NCI-H187 (cell line): ENCODE measurements at places on chromosomes 12 and 14.
A peak's percentile ranks its signal among the peaks of the same experiment; 100 is the strongest.

GRCh38 chr12:52005903-52006703 lies 643 bp upstream of the TAMALIN start:
- no peak for DNase-seq

DNA sequence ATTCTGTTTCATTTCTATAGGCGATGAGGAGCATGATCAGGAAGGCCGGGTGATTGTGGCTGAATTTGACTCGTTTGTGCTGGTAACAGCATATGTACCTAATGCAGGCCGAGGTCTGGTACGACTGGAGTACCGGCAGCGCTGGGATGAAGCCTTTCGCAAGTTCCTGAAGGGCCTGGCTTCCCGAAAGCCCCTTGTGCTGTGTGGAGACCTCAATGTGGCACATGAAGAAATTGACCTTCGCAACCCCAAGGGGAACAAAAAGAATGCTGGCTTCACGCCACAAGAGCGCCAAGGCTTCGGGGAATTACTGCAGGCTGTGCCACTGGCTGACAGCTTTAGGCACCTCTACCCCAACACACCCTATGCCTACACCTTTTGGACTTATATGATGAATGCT lies 1.9 kb downstream of the APEX1 start:
- no peak for DNase-seq

DNA sequence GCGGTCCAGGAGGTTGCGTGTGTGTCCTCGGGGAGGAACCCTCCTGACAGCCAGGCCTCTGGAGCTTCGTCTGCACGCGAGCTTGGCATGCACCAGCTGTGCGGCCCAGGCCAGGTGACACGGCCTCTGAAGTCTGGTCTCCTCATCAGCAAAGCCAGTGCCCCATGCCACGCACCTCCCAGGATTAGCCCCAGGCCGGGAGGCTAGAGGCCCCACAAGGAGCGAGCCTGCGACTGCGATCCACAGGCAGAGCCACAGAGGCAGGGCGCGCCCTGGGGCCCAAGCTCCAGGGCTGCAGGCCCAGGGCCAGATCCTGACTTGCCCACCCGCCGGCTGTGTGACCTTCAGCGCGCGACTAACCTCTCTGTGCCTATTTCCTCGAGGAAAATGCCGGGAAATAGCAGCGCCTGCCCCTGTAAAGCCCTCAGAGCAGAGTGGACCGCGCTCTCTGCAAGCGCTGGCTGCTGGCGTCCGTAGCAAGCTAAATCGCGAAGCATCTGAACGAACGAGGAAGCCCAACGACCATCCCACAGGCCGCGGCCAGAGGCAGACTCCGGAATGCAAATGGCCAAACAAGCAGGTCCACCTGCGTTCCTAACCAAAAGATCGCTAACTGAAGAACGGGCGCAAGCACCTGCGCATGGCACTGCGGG lies 492 bp upstream of the BTBD6 start:
- DNase-seq, result no peak

- DNase-seq, result peak; percentile 26
Measured at GRCh38 chr12:94644141-94644979, 6.0 kb downstream of the TMCC3 start.

GRCh38 chr12:107731366-107731765 lies 29.6 kb downstream of the PRDM4 start:
- DNase-seq, result no peak

GRCh38 chr12:98646294-98647090 lies 1.4 kb downstream of the APAF1 start:
- no peak for DNase-seq

DNA sequence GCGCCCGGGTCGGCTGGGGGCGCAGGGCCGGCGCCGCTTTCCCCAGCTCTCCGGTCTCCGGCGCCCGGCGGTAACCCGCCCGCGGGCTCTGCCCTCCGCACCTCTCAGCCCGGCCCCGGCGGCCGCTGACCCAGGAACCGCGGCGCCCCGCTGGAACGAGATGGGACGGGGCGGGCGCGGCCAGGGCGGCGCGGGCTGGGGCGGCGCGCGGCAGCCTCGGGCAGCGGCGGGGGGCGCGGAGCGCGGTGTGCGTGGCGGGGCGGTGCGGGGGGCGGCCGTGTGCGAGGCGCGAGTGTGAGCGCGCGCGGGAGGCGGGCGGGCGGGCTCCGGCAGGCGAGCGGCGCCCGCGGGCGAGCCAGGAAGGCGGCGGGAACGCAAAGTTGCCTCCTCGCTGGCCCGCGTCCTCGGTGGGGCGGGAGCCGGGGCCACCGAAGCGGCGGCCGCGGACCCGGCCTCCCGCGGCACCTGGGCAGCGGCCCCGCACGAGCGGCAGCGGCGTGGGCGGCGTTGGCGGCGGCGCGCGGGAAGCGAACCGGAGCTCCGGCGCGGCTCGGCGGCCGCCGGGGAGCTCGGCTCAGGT lies 671 bp upstream of the DIO3 start:
- no peak for DNase-seq

GRCh38 chr14:63510538-63510937 lies 32.6 kb downstream of the PPP2R5E start:
- no peak for DNase-seq

DNA sequence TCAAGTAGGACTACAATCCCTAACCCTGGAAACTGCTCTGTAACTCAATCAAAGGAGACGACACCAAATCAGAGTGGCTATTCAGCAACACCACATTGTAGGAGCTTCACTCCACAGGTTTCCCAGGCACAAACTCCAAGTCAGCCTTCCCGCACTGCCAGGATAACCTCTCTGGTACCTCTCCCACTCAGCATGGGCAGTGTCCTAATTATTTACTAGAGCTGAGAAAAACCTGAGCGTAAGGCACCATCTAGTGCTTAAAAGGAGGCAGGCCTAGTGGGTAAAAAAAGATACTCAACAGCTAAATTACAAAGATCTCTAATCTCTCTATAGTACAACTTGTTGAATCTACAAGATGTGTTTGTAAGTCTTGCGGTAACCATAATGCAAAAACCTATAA lies 36.1 kb downstream of the PARP11 start:
- no peak for DNase-seq

GRCh38 chr14:74698465-74698864 lies 14.4 kb downstream of the AREL1 start:
- no peak for DNase-seq

- no peak for DNase-seq
Measured at GRCh38 chr12:124279846-124280360, 15.0 kb upstream of the RFLNA start.

DNA sequence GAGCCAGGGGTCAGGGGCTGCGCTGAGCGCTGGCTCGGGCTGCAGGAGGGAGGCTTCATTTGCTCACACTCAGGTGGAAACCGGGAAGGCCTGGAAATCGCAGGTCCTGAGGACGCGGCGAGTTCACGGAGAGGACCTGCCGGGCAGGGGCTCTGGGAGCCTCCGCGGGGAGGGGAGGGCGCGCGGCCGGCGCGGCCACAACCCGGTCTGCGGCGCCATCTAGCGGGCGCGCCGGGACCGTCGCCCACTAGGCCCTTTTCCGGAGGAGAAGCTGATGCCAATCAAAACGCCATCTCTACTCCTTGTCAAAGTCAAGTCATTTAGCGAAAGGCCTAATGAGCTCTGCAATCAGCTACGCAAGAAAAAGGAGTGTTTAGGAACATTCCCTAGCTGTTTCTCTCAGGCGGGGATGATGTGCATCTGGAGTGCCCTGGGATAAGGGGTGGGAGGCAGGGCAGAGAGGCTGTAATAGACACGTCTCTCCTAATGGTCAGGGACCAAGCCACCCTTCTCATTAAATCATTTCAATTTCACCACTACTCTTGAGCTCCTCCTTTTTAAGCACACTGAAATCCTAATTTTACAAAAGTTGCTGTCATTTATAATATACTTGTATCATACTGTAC lies 885.8 kb upstream of the TMEM132C start:
- no peak for DNase-seq

- no peak for DNase-seq
Measured at GRCh38 chr12:4197922-4198763, 75.4 kb upstream of the CCND2 start.

- peak; percentile 44 for DNase-seq
Measured at GRCh38 chr14:71320734-71321573, 413.7 kb downstream of the PCNX1 start.

DNA sequence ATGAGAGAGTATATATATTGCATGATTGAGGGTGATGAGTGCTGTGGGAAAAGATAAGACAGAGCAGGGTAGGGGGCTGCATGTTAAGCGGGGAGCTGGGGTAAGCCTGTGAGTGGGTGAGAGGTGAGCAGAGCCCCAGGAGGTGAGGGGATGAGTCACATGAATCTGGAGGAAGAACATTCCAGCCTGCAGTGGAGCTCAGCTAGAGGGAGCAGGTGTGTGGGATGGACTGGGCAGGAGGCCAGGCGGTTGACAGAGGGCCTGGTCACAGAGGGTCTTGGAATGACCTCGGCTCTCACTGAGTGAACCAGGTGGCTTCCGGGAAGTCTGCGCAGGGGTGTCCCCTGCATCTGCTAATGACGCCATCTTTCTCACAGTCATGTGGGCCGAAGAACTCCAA lies 44.4 kb downstream of the GIT2 start:
- no peak for DNase-seq

DNA sequence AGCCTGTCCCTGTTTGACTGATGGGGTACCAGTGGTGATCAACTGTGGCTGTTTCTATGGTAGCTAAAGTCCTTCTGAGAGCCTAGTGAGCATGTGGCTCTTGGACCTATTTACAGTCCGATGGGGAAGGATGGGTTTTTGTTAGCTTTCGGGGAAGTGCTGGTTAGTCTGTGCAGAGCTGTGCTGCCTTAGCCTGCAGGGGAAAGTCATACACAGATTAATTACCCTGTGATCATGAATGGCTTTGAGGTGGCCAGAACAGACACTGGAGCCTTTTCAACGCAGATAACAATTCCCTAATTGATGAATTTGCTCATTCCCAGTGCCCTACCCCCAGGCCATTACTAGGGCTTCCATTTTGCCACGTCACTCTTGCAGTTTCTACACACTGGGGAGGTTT lies 99.7 kb downstream of the WSCD2 start:
- DNase-seq, result no peak

DNA sequence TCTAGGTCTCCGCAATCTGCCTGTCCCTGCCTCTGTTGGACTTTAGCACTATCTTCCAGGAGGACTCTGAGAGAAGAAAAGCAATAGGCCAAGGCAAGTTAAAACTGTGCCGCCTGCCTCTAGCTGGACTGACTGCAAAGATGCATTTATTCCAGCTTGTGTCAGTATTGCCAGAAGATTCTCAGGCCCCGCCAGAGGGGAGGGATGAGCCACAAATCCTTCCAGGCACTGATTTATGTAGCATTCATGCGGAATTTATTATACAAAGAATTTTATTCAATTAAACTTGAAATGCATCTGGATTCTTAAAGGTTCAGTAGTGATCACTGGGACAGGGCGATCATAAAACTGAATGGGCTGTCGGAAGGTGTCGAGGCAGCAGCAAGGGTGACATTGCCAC lies 19.8 kb downstream of the MMAB start:
- DNase-seq, result no peak

- DNase-seq, result no peak
Measured at GRCh38 chr14:105470350-105471296, 4.0 kb upstream of the CRIP2 start.

- no peak for DNase-seq
Measured at GRCh38 chr12:100661300-100661951, 87.9 kb downstream of the GAS2L3 start.

DNA sequence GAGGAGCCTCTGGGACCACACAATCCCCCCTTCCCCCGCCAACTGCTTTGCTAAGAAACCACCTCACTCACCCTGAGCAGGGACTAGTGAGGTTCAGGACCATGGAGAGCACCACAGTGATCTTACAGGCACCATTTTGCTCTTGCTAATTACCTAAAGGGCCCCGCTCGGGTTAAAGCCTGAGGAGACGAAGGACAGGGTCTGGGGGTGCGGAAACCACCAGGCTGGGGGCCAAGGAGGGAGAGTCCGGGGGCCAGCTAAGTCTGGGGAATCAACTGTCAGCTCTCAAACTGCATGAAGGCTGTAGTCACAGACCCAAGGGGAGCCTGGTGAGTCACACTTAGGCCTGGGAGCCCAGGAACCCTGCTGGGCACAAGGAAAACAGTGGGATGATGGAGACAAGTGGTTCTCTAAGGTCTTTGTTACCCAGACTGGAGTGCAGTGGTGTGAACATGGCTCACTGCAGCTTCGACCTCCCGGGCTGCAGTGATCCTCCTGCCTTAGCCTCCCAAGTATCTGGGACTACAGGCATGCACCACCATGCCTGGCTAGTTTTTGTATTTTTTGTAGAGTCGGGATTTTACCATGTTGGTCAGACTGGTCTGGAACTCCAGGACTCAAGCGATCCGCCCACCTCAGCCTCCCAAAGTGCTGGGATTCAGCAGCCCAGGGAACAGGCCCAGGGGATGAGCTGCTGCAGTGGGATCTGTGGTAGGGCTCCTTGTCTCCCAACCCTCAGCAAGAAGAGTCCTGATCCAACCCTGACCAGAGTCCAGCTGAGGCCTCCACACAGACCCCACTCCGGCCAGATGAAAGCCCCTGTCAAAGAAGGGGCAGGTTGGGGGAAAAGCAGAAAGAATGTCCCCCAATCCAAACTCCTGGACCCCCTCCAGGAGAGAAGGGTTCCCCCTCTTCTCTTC lies 98.8 kb downstream of the CALM1 start:
- DNase-seq, result no peak

DNA sequence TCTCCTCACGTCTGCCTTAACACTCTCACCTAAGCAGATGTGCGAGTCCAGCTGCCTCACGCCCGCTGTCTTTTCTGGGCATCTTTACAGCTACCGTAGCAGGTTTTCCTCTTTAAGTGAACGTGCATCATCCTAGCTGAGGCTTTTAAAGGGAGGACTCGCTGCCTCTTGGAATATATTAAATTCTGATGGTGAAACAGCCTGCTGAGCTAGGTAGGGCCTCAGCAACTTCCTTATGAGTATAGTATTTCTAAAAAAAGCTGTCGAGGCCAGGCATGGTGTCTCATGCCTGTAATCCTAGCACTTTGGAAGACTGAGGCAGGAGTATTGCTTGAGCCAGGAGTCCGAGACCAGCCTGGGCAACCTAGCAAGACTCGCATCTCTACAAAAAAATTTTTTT lies 32.2 kb downstream of the TESC start:
- no peak for DNase-seq

GRCh38 chr14:60326274-60326673 lies 77.3 kb downstream of the PPM1A start:
- DNase-seq, result no peak

DNA sequence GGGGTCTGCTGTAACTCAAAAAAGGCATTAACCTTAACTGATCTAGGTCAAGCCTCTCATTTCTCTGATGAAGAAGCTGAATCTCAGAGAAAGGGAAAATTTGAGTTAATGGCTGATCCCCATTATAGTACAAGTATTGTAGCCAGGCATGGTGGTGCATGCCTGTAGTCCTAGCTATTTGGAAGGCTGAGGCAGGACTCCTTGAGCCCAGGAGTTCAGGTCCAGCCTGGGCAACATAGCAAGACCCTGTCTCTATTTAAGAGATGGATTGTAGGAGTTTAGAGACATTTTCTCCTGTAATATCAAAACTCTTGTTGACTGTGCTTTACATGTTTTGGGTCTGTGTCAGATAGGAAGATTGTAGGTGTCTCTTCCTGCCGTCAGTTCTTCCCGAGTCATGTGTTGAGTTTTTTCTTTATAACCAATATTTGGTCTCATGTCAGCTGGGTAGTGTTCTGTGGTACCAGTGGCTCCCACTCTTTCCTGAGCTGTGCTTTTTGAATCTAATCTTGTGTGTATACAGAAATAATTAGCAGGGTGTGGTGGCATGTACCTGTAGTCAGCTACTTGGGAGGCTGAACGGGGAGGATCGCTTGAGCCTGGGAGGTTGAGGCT lies 8.6 kb downstream of the COPZ1 start:
- no peak for DNase-seq
